ENCODE measurements at places on chromosomes 3 and 15.

DNA sequence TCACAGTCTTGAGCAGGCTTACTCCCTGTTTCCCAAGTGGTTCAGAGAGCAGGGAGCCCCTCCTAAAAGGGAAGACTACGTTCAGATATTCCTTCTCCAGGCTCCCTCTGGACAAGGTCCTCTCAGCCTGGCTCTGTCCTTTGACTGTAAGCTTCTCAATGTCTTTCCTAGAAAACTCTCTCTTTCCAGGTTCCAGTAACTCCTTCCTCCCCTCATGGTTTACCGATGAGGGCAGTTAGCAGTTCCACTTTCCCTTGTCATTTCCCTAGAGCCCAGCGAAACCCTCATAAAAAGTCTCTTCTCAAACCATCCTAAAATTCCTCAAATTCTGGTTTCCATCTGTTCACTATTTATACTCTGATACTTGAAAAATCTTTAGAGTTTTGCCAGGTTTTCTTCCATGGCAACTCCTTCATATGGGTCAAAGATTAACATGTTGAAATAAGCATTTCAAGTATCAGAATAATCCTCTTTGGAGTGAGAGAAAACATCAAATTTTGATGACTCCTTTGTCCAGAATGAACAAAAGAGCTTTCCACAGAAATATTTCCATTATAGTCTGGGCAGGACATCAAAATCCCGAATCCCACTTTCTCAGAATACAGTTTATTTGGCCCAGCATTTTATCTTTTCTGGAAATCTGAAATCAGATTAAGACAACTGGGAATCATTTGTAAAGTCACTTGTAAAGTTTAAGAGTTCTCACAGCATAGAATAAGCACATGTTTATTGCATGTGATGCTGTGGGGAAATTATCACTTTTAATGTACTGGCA, 599.4 kb downstream of the UNC13C start:
- no peak for DNase-seq

DNA sequence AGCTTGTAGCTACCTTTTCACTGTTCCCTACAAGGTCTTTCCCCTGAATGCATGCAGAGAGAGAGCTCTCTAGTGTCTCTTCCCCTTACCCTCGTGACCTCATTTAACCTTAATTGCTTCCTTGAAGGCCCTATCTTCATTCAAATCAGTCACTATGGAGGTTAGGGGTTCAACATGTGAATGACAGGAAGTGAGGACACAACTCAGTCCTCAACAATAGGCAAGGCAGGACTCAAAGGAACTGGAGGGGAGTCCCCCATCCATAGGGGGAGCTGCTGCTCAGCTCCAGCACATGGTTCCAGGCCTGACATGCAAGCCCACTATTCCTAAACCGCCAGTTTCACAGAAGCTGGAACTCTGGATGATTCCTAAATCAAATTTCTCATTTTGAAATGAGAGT, 33.8 kb upstream of the GYG1 start:
- DNase-seq, result no peak

DNA sequence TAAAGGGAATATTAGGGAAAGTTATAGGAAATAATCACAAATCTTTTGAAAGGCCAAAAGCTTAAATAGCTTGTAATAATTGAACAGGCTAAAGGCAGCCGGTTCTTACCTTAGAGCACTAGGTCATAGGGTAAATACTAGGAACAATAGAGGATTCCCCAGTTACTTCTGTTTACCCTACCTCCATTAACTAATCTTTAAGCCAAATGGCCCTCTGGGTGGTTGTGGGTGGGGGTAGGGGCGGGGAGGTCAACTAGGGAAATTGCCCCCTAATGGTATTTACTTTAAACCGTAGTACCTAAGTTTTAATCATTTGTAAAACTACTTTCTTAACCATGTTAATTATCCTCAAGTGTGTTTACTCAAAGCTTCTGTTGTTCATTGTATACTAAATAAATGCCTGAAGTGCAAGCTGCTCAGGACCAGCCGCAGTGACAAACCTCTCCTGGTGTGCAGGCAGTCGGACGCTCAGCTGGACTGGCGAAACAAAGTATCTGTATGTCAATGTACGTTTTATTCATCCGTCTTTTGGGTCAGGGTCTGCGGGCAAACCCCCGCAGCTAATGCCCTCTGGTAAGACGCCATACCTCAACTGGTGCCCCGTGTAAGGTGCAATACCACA, 18.9 kb downstream of the MAGEL2 start:
- no peak for DNase-seq

GRCh38 chr3:37689645-37690356, 171.9 kb upstream of the CTDSPL start:
- DNase-seq, result no peak
